AG08396 (cell line): ENCODE measurements at places on chromosomes 6 and 20.

DNA sequence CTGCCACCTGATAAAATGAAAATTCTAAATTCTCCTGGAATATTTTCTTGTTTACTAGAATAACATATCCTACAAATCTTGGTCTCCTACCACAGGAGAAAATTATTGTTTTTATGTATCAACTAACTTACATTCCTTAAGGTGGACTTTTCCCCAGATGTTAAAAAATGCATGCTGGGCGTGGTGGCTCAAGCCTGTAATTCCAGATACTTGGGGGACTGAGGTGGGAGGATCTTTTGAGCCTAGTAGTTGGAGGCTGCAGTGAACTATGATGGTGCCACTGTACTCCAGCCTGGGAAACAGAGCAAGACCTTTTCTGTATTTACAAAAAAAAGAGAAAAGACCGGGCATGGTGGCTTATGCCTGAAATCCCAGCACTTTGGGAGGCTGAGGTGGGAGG is 27.9 kb upstream of the TFAP2C start:
- no peak for DNase-seq

GRCh38 chr20:48282591-48283228 is 497.4 kb upstream of the SULF2 start:
- DNase-seq: peak; percentile 13

GRCh38 chr20:13817342-13817741 is 32.5 kb downstream of the NDUFAF5 start:
- no peak for DNase-seq

GRCh38 chr6:5697508-5697907 is 309.2 kb downstream of the NRN1 start:
- DNase-seq: no peak

DNA sequence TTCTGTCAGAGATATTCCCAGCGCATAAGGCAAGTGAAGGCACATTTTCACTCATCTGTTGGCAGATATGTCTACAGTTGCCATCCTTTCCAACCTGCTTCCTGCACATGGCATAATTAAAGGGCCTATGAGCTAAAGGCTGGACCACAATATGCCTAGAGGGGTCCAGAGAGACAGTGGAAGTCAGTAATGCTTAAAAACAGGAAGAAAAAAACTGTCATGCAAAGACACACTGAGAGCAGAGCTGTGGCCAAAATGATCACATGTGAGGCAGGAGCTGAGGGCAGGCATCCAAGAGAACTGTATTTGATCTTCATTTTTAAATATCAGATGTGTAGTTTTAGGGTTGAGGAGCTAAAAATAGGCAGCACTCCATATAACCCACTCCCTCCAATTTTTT is 125.0 kb upstream of the BACH2 start:
- DNase-seq: no peak

GRCh38 chr6:53801022-53801421 is 6.2 kb downstream of the LRRC1 start:
- no peak for DNase-seq

DNA sequence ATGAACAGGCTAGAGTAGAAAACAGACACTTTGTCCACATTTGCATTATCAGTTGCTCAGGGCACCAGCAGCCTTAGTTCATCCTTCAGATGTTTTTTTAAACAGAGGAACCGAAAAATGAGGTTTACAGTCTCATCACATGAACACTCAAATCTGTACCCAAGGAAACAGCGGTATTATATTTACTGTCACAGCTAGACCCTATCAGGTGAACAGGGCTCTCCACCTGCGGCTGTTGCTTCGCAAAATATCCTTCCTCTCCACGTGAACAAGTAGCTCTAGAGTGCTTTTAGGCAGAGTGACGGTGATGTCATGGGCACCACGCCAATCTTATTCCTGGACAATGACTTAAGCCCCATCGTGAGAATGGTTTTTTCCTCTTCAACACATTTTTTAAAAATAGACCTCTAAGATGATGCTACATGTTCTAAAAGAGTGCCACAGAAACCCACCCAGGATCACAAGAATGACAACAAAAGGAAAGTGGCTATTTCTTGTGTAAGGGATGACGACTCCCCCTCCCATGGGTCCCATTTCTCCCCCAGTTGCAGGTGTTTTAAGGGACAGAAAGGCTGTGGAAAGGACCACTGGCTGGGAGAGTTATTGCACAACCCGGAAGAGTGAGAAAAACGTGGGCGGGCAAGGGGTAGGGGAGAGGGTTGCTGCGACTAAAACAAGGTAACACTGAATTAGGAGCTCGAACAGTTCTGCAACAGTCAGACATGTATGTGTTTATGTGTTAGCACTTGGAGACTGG is 77.7 kb downstream of the EFHC1 start:
- no peak for DNase-seq

DNA sequence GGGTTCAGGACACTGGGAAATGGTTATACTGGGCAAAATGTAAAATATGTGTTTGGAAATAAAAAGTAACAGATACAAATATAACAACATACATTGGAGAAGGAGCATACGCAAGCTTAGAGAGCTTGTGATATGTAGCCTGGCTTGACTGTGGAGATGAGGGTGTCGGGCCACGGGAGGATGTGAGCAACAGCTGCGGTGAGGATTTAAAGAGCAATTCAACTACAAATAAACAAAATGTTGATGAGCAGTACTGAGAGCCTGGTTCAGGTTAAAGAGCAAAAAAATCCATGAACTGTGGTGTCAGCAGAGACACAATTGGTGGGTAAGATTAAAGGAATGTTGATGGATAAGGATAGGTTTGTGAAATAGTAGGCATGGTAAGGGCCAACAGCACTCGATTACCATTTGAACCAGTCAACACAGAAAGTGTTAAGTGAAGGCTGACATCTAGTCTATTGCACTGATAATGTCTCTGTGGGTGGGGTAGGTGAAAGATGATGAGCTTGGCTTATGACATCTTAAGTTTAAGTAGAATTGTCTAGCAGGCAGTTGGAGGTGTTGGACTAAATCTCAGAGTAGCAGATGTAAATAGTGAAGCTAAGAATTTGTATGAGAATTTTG is 723.2 kb downstream of the EPM2A start:
- no peak for DNase-seq

GRCh38 chr6:31830886-31831335 is 3.4 kb downstream of the HSPA1B start:
- DNase-seq: no peak

DNA sequence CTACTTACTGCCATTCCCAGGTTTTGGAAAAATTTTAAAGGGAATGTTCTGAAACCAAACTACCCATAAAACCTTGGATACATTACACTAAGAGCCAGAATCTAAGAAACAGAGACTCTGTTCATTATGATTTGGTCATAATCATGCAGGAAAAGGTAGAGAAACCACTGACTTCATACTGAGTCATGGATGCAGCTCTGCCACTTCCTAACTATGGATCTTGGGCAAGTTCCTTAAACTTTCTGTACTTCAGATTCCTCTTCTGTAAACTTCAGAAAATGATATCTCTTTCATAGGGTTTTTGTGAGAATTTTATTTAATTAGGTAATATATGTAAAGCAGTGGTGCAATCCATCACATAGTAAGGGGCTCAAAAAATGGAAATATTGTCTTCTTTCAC is 20.0 kb downstream of the PLA2G7 start:
- DNase-seq: no peak

DNA sequence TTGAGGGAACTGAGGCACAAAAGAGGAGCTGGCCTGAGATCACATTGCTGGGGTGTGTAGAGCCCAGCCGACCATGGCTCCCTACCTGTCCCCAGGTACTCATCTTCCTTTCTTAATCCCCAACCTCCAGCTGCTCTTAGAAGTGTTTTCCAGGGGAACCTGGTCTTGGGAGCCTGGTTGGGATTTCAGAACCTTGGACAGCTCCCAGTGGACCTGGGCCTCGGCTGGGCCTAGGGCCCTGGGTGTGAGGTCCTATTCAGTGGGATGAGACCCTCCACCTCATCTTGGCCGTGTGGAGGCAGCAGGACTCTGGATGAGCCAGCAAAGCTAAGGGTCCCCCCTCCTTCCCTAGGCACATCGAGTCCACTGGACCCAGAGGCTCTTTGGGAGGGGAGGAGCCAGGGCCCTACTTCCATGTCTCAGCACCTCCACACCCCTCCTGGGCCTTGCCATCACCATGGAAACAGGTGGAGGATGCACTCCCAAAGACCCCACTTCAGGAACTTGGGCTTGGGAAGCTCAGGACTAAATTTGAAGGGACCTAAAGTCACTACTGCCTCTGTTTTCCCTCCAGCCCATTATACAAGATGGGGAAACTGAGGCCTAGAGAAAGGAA is 38.5 kb downstream of the DLGAP4 start:
- peak; percentile 71 for DNase-seq

DNA sequence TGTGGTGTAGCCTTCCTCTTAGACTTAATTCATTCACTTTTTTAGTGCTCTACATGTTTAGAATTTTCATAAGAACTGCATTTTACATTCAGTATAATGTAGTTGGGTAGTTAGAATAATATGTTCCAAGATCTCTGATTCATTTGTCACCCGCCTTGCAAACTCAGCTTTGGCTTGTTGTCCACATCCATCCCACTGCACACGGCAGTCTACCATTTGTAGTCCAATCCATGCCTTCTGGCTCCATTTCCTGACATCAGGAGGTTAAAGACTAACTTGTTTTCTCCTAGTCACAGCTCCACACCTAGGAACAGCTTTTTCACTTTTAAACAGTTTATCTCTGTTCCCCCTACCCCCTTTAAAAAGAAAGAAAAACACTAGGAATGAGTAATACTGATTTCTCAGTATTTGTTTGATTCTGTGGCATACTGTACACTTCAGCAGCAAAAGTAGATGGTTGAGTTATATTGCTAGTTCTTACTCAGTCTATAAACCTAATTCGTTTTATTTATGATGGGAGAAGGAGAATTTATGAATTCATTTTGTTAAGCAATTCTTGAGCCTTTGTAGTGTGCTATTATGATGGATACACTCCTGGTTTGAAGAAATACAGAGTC is 180.9 kb downstream of the ARID1B start:
- DNase-seq: no peak

GRCh38 chr20:32598606-32599005 is 13.5 kb upstream of the NOL4L start:
- no peak for DNase-seq

- no peak for DNase-seq
Measured at GRCh38 chr6:110319843-110320242, 38.3 kb downstream of the METTL24 start.

DNA sequence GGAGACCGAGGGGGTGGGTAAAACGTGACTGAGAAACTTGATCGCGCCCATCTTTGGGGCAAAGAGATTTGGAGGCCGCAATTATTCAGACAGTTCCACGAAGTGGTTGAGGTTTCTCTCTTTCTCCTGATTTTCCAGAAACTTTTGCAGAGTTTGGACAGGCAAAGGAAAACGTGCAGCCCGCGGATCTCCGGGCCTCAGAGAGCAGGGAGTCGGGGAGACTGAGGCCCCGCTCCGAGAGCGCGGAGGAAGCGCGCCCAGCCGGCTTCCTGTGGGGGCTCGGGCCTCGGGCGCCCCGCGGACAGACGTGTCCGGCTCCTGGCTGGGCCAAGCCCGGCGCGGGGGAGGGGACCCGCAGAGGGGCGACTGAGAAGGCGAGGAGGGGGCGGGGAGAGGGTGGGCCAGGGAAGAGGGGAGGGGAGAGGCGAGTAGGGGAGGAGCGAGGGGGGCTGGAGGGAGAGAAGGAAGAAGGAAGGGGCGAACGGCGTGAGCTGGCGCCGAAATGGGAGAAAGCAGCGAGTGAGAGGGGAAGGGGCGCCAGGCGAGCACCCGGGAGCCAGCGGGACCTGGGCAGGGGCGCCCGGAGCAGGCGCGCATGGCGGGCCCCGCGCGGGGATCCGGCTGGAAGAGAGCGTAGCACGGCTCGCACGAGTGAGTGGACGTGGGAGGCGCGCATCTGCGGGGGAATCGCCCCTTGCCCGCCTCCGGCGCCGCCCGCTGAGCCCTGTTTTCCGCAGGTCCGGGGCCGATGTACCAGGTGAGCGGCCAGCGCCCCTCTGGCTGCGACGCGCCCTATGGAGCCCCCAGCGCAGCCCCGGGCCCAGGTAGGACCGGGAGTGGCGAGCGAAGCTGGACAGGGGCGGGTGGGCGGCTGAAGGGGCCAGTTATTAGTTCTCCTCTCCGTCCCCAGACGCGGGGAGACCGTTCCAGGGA is at the start of gene MDFI:
MDFI (plus strand) TSS at position 467 of the 933 bp plus-strand sequence; CDS start at position 749, 282 bp downstream.
- DNase-seq: no peak

DNA sequence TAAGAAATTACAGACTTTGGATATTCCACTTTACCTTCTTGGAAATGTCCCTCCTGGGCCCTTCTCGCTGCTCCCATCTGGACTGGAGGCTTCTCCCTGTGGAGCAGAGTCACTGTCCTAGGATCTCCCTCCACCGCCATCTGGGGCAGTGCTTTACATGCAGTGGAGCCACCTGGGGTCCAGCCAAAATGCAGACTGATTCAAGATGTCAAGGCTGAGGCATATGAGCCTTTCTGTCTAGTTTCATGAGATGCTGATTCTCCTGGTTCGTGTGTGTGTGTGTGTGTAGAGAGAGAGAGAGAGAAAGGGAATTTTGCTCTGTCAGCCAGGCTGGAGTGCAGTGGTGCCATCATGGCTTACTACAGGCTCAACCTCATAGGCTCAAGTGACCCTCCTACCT is 14.9 kb downstream of the MICA start:
- no peak for DNase-seq

DNA sequence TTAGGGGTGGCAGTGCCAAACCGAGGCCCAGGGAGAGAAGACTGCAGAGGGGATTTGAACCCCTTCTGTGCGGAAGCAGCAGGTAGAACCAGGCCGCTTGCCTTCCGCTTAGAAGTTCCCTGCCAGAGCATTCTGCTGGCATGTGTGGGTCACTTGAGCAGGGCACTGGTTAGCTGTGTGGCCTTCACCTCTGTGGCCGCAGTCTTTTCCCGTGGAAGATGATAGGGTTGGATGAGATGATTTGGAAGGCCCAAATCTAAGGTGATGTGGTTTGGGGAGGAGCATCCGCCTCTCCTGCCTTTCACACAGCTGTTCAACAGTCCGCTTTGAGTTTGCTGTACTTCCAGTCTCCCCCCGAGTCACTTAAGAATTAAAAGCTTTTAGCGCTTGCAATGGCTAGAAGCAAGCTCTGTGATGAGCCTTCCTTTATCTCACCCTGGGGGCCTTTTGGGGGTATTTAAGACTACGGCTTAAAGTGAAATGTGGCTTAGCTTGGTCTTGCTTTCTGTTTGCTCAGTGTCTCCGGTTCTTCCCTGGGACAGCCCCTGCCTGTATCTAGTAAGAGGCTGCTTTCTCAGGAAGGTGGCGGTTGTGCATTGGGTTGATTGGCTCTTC is 743 bp downstream of the CMTR1 start:
- peak; percentile 29 for DNase-seq

GRCh38 chr6:52495922-52496321 is 75.8 kb downstream of the EFHC1 start:
- DNase-seq: no peak

GRCh38 chr6:10733863-10734262 is 11.0 kb downstream of the TMEM14C start:
- DNase-seq: no peak
